GM23338 (cell line): ENCODE measurements at places on chromosomes 12 and 14. TPM values are rescaled to one million over a fixed set of nuclear protein-coding genes. Genes with fewer than 3 reads are reported as not detected.

GRCh38 chr12:10331642-10332239, 24.1 kb downstream of the KLRD1 start:
- DNase-seq, result peak; percentile 72

DNA sequence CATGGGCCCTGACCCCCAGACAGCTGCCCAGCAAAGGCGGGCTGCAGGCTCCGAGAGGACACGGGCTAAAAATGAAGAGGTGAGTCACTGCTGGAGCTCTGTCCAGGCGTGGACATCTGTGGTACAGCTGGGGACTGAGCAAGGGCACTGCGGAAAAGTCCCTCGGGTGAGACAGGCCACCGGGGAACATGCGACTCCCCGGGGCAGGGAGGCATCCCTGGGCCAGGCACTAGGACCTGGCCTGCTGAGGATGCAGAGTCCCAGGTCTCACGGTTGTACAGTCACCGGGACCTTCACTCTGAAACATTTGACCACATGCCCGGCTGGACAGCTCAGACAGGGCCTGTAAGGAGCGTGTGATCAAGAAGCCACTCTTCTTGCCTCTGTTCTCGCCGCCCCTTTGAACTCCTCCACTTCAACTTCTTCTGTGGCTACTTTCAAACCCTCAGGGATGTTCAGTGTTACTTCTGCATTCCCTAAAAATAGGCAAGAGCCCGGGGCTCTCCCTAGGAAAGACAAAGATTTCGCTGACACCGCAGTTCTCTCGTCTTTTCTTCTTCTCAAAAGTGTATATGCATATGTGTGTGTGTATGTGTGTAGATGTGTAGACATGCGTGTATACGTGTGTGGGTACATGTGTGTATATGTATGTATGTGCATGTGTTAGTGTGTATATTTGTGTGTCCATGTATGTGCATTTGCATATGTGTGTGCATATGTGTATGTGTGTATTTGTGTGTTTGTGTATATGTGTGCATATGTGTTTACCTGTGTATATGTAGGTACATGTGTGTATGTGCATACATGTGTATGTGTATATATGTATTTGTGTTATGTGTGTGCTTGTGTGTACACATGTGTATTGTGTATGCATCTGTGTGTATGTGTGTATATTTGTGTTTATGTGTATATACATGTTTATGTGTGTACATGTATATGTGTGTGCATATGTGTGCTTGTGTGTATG, 5.0 kb upstream of the RFLNA start:
- DNase-seq, result no peak

Gene FBRSL1
- polyA plus RNA-seq, result 29.5 and 37.8 TPM in 2 replicates

Gene CCDC184
- 1.8 and 2.8 TPM in 2 replicates for polyA plus RNA-seq

GRCh38 chr14:58738876-58739275, 101.1 kb downstream of the DACT1 start:
- DNase-seq, result no peak

DNA sequence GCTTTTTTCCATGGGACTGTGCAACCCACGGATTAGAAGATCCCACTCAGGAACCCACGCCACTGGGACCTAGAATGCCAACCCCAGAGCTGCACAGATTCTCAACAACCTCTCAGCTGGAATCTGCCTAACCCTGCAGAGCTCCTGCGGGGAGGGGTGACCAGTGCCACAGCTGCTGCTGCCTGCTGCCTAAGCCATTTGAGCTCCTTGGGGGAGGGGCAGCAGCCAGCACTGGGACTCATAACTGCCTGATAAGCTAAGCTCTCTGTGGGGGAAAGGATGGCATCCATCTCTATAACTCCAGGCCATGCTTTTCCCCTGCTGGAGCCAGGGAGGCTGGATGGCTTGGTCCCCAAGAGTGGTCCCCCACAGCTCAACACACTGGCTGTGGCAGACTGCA, 182.8 kb downstream of the SLC5A8 start:
- peak; percentile 23 for DNase-seq

- DNase-seq, result peak; percentile 18
These were observed 695.3 kb downstream of the DIO2 start for GRCh38 chr14:79516009-79516408.

Gene AQP6
- 0.08 TPM in 1 of 2 replicates, not detected in the other for polyA plus RNA-seq
